ENCODE measurements at places on chromosomes 5 and 9. TPM values are rescaled to one million over a fixed set of nuclear protein-coding genes. Genes with fewer than 3 reads are reported as not detected.

GRCh38 chr5:149563466-149563865, 12.2 kb upstream of the CSNK1A1 start:
- DNase-seq, result no peak

- DNase-seq, result no peak
Measured at GRCh38 chr9:21817176-21817575, 14.7 kb downstream of the MTAP start.

GRCh38 chr5:61461417-61461816, 129.4 kb downstream of the ZSWIM6 start:
- no peak for DNase-seq

DNA sequence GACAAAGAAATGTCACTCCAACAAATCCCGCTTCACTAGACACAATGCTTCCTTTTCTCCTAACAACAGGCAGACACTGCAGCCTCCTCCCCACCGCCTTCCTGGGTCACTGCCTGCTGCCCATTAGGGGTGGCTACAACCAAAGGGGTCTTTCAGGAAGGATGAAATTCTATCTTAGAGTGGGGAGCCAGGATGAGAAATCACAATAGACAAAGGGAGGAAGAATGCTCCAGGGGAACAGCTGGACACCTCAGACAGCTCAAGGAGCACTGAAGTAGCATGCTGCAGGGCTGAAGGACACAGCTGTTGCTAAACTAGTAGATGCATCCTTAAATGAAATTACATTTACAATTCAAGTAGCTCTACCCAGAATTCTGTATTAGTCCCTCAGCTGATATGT, 54.2 kb downstream of the PRELID2 start:
- DNase-seq, result no peak

DNA sequence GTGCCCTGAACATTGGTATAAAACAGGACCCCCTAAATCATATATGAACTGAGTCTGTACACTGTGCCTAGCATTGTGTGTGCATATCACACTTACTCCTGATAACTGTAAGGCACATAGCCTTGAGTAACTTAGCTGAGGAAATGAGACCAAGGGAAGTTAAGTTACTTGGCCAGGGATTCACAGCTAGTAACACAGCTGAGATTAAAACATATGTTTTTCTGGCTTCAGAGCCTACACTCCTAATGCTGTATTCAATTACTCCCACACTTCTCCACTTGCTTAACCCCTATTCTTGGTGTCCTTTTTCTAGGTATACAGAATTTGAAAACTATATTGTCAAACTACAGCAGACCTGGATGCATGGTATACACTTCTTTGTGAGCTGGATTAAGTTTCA, 12.8 kb downstream of the GHR start:
- no peak for DNase-seq

GRCh38 chr9:1980387-1980786, 34.8 kb upstream of the SMARCA2 start:
- no peak for DNase-seq

GRCh38 chr9:134944916-134945315, 27.2 kb upstream of the FCN1 start:
- no peak for DNase-seq

GRCh38 chr9:128276574-128277270, 646 bp downstream of the SWI5 start:
- no peak for DNase-seq

- no peak for DNase-seq
Measured at GRCh38 chr5:168342985-168343384, 51.5 kb downstream of the WWC1 start.

DNA sequence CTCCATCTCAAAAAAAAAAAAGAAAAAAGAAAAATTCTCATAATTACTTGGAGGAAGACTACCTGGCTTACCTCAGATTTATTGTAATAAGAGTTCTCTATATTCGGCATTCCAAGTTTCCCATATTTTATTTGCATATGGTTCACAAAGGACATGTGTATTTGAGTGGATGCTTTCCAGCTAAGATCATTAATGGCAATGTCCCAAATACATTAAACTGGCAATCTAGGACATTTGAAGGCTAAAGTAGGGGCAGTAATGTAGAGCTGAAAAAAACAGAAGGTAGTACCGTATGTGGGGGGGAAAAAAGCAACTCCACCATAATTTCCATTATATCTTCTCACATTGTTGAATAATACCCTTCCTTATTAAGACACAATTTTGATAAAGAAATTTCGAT, 4.9 kb downstream of the TUT7 start:
- DNase-seq, result no peak

GRCh38 chr5:74765201-74765600, 1.7 kb downstream of the GFM2 start:
- no peak for DNase-seq

GRCh38 chr5:147216552-147217154, 18.2 kb upstream of the STK32A start:
- DNase-seq, result no peak

- no peak for DNase-seq
Measured at GRCh38 chr9:113537229-113537810, 73.8 kb downstream of the RGS3 start.

- DNase-seq, result peak; percentile 8
Measured at GRCh38 chr9:87382900-87383299, 114.8 kb upstream of the DAPK1 start.

GRCh38 chr9:134707031-134707680, 65.6 kb downstream of the COL5A1 start:
- peak; percentile 44 for DNase-seq

DNA sequence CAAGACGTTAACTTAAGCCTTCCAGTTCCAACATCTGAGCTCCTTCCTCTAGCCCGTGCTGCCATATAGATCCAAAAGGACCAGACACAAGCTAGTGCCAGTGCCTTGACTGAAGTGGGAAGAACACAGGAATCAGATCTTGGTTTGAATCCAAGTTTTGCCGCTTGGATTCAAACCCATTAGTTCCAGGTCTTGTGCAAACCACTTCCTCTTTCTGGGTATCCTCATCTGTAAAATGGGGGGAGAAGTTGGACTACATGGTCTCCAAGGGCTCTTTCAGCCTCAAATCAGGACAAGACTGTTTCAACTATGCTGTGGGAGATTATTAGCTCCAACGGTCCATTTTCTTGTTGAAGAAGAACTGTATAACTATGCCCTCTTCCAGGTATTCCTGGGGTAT, 32.6 kb downstream of the TTLL11 start:
- no peak for DNase-seq

- no peak for DNase-seq
Measured at GRCh38 chr5:139210585-139210984, 12.4 kb upstream of the SIL1 start.

DNA sequence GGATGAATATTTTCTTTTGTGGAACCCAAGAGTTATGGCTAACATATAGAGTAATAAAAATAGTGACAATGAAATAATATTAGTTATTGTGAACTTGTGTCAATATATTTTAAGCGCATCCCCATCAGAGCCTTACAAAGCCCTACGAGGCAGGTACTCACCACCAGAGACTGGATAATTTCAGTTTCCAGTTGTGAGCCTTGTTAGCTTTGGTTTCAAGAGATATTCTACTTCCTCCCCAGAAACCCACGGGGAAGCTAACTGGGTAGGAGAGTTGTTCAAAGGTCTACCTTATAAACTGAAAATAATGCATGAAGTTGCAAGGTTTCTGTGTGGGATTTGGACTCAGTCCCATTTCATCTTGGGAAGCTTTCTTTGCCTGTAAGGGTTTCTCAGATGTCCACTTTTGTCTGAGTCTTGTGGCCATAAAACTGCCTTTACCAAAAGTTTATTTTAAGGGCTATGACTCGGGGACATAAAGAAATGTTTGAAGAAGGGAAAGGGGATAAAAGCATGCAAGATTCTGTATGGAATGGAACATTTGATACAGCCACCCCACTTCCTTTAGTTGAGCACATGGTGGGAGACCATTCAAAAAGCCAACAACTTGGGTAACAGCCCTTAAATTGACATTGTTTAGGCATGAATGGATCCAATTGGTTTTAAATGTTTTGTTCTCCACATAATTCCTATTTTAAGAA, 57.4 kb upstream of the ANKRD55 start:
- no peak for DNase-seq

DNA sequence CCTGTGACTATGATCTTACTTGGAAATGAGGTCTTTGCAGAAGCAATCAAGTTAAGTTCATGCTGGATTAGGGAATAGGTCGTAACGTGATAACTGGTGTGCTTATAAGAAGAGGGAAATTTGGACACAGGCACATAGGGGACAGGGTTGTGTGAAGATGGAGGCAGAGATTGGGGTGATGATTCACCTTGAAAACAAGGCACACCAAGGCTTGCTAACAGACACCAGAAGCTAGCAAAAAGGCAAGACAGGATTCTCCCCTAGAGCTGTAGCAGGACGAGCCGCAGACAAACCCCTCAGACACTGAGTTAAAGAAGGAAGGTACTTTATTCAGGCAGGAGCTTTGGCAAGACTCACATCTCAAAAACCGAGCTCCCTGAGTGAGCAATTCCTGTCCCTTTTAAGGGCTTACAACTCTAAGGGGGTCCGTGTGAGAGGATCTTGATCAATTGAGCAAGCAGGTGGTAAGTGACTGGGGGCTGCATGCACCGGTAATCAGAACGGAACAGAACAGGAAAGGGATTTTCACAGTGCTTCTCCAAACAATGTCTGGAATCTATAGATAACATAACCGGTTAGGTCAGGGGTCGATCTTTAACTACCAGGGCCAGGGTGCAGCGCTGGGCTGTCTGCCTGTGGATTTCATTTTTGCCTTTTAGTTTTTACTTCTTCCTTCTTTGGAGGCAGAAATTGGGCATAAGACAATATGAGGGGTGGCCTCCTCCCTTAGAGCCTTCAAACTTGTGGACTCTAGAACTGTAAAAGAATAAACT, 57.5 kb upstream of the S1PR3 start:
- DNase-seq, result peak; percentile 58

DNA sequence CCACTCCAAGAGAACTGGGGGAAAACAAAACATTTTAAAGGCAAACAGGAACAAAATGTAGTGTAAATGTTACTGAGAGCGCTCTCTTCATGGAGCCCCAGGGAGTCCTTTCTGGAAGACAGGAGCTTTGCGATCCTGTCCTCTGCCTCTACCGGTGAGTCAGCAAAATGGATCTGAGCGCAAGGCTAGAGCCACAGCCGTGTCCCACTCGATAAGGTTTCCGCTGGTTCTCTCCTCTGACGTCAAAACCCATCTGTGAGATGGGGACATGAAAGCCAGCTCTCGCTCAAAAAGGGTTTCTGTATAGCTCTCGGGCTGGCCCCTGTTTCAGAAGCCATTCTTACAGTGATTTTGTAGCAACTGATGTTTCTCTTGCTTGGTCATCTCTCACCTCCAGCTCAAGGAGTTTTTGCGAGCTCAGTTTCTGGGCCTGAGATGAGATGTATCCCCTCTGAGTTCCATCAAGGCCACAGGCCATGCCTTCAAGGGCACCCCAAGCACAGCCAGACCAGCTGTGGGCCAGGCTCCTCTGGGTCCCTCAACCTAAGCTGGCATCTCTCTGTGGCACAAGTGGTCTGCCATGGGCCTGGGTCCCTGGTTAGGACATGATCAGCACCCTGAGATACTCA, 101.6 kb downstream of the FSTL4 start:
- no peak for DNase-seq

DNA sequence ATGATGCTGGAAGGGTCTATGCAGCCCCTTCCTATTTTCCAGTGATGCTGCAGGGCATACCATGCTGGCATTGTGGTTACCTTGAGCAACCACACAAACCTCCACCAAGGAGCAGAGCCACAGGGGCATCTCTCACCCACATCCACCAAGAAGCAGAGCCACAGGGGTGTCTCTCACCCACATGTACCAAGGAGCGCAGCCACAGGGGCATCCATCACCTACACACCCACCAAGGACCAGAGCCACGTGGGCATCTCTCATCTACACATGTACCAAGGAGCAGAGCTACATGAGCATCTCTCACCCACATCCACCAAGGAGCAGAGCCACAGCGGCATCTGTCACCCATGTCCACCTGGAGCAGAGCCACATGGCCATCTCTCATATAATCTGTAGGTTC, 8.8 kb upstream of the GM2A start:
- DNase-seq, result no peak

GRCh38 chr9:6938873-6939272, 181.1 kb downstream of the KDM4C start:
- no peak for DNase-seq

- DNase-seq, result no peak
Measured at GRCh38 chr5:100676817-100677631, 141.8 kb downstream of the FAM174A start.

GRCh38 chr5:138632900-138633489, 57.8 kb upstream of the HSPA9 start:
- DNase-seq, result peak; percentile 77

- DNase-seq, result no peak
Measured at GRCh38 chr5:125272357-125272756, 525.9 kb upstream of the ZNF608 start.

GRCh38 chr9:123544007-123544827, 188.2 kb downstream of the CRB2 start:
- DNase-seq, result peak; percentile 36

DNA sequence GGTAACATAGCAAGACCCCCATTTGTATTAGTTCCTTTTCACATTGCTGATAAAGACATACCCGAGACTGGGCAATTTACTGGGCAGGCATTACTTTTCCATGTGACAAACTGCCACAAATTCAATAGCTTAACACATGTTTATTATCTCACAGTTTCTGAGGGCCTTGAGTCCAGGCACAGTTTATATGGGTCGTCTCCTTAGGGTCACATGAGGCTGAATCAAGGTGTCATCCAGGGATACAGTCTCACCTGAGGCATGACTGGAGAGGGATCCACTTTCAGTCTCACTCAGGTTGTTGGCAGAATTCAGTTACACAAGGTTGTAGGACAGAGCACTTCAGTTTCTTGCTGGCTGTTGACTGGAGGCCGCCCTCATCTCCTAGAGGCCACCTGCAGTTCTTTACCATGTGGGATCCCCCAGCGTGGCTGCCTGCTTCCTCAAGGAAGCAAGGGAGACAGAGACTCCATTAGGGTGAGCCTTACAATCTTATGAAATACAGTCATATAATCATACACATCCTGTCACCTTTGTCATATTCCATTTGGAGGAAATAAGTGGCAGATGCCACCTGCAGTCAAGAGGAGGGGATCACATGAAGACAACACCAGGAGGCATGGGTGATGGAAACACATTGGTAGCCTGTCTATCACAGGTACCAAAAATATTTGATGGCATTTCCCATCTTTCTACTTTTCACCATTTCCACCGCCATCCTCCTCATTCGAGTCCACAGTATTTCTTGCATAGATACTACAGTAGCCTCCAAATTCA, 15.1 kb upstream of the ERAP1 start:
- no peak for DNase-seq

PKN3 gene
- 10.2 TPM for total RNA-seq

SOWAHA gene
- not detected for total RNA-seq

PAPPA gene
- under 0.01 TPM for total RNA-seq

ANKRD55 gene
- total RNA-seq, result 3.7 TPM

PAIP1 gene
- 74.2 TPM for total RNA-seq

PCDHGB1 gene
- 1.1 TPM for total RNA-seq

ADAM19 gene
- 35.0 TPM for total RNA-seq

PIP5K1B gene
- under 0.01 TPM for total RNA-seq

PAEP gene
- not detected for total RNA-seq

IFNE gene
- under 0.01 TPM for total RNA-seq

GABRB2 gene
- total RNA-seq, result not detected

ZNF300 gene
- 4.6 TPM for total RNA-seq

ORM1 gene
- total RNA-seq, result not detected
